ENCODE measurements at places on chromosomes 6 and 20.

GRCh38 chr6:27650620-27651370 lies 177.9 kb upstream of the ZNF184 start:
- no peak for DNase-seq

DNA sequence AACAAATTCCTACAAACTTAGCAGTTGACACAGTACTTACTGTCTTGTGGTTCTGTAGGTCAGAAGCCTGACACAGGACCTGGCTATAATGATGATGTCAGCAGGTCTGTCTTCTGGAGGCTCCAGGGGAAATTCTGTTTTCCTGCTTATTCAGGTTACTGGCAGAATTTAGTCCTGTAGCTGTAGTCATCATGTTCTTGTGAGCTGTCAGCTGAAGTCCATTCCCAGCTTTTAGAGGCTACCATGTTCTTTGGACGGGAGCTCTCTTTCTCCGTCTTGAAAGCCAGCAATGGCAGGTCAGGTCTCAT lies 99.2 kb downstream of the HIVEP1 start:
- no peak for DNase-seq

- DNase-seq = no peak
These were observed 6.4 kb downstream of the FGD2 start for GRCh38 chr6:37011656-37012378.

DNA sequence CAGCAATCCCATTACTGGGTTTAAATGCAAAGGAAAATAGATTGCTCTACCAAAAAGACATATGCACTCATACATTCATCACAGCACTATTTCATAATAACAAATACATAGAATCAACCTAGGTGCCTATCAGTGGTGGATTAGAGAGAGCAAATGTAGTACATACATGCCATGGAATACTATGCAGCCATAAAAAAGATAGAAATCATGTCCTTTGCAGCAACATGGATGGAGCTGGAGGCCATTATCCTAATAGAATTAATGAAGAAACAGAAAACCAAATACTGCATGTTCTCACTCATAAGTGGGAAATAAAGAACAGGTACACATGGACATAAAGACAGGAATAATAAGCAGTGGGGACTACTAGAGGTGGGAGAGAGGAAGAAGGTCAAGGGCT lies 70.7 kb upstream of the MLIP start:
- DNase-seq = no peak

- DNase-seq = no peak
These were observed 12.9 kb upstream of the BEND3 start for GRCh38 chr6:107128175-107128574.

DNA sequence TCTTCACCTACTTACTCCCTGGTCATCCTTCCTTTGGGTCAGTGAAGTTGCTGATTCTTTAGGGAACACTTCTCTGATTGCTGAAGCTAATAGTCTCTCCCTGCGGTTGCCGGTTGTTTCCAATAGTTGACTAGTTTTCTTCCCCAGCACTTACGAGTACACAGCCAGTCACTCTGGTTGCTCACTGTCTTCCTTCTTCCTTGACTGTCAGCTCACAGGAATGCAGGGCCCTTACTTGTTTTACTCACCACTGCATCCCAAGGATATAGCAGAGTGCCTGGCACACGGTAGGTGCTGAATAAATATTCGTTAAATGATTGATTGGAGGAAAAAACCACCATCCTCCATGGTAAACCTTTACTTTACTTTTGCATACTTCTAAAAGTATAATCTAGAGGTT lies 345.0 kb downstream of the QKI start:
- no peak for DNase-seq

DNA sequence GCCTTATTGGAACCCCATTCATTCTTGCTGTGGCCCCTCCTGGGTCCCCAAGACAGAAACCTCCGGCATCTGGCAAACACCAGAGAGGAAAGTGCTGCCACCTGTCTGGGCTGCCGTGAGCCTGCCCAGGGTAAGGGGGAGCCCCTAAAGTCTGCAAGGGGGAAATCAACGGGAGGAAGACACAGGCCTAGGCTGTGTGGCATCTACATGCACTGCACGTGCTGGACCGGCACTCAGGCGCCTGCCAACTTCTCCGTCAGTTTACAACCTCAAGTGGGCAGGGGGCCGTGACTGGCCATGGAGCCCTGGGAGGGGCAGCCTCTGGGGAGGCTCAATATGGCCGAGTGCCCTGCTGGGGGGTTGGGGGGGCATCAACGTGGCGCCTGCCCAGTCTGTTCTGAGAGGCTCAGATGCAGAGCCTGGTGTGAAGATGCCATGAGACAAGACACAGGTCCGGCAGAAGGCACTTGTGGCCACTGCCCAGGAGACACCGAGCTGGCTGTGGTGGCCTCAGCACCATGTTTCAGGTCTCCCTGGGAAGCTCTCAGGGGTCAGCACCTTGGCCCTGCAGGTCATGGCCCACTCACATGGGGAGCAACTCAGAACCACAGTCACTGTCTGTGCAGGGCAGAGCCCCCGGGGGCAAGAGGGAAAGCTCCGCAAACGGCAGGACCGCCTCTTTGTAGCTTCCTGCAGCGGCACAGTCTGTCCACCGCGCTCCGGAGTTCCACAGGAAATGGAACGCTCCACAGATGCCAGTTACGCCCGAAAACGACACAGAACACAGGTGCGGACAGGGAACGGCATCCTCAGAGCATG lies 8.4 kb downstream of the UCKL1 start:
- DNase-seq = no peak

GRCh38 chr6:102761872-102762271 lies 1368.4 kb downstream of the GRIK2 start:
- DNase-seq = no peak

GRCh38 chr20:56689318-56689717 lies 60.2 kb downstream of the TFAP2C start:
- peak; percentile 37 for DNase-seq
